ENCODE measurements at places on chromosomes 7 and 10. TPM values are rescaled to one million over a fixed set of nuclear protein-coding genes. Genes with fewer than 3 reads are reported as not detected.

The GPR22 gene
- not detected for total RNA-seq

The ZNF438 gene
- total RNA-seq, result 3.9 TPM

The ENTPD1 gene
- 3.3 TPM for total RNA-seq

The SLC39A12 gene
- not detected for total RNA-seq

The ASB10 gene
- total RNA-seq, result not detected

The ADCY1 gene
- total RNA-seq, result 0.51 TPM

The PTPRZ1 gene
- total RNA-seq, result not detected

The RBP3 gene
- not detected for total RNA-seq

The OPN1SW gene
- total RNA-seq, result not detected

The ANKMY2 gene
- 33.1 TPM for total RNA-seq

The CRPPA gene
- total RNA-seq, result 1.5 TPM

The CDNF gene
- 1.5 TPM for total RNA-seq

The PDK4 gene
- 3.1 TPM for total RNA-seq

The AS3MT gene
- total RNA-seq, result 8.1 TPM

The PTPRN2 gene
- 0.77 TPM for total RNA-seq

The FAM25C gene
- not detected for total RNA-seq

The GPNMB gene
- 177 TPM for total RNA-seq

The EPDR1 gene
- total RNA-seq, result 43.4 TPM

The MYO3A gene
- total RNA-seq, result not detected

The PDCD11 gene
- 34.0 TPM for total RNA-seq

The TCF7L2 gene
- total RNA-seq, result 5.0 TPM

The GPR15LG gene
- not detected for total RNA-seq

The ZNF804B gene
- not detected for total RNA-seq

The CTAGE4 gene
- 0.17 TPM for total RNA-seq

The CYP2W1 gene
- total RNA-seq, result not detected

The FAM107B gene
- total RNA-seq, result 18.0 TPM

The RASA4B gene
- total RNA-seq, result 1.5 TPM

The GNAT3 gene
- total RNA-seq, result not detected

The VSTM4 gene
- total RNA-seq, result 4.4 TPM

The UBE2H gene
- 64.2 TPM for total RNA-seq

The GPR158 gene
- total RNA-seq, result 0.33 TPM

The TMEM273 gene
- not detected for total RNA-seq

The WNT8B gene
- not detected for total RNA-seq

The BHLHA15 gene
- total RNA-seq, result 0.33 TPM

The HABP2 gene
- not detected for total RNA-seq

The ITPRID1 gene
- total RNA-seq, result not detected

The ZNF12 gene
- 19.0 TPM for total RNA-seq

The EGR2 gene
- total RNA-seq, result 2.1 TPM

The BUB3 gene
- 98.9 TPM for total RNA-seq

The NACAD gene
- total RNA-seq, result 1.3 TPM

The OGDH gene
- total RNA-seq, result 40.8 TPM

The CCL24 gene
- not detected for total RNA-seq

The OR13A1 gene
- not detected for total RNA-seq

The SHH gene
- under 0.01 TPM for total RNA-seq

The GRID2IP gene
- not detected for total RNA-seq

The PPP1R9A gene
- 3.3 TPM for total RNA-seq

The GSAP gene
- total RNA-seq, result 10.3 TPM

The FKBP9 gene
- total RNA-seq, result 274 TPM

The MAGI2 gene
- total RNA-seq, result 17.0 TPM

The AGR2 gene
- not detected for total RNA-seq

The FAM237B gene
- total RNA-seq, result not detected

The MRLN gene
- not detected for total RNA-seq

The HOXA4 gene
- 0.51 TPM for total RNA-seq

The SEMA3D gene
- total RNA-seq, result 12.1 TPM

The TMEM176A gene
- total RNA-seq, result 61.1 TPM

The ARHGEF5 gene
- 3.9 TPM for total RNA-seq

The NME8 gene
- total RNA-seq, result not detected

The GIMAP7 gene
- total RNA-seq, result not detected

The CCDC71L gene
- total RNA-seq, result 39.1 TPM

All from fibroblast of lung (primary cell).